Lower lobe of right lung (tissue), 2 donors: ENCODE measurements at places on chromosomes 1 and 21. TPM values are rescaled to one million over a fixed set of nuclear protein-coding genes. Genes with fewer than 3 reads are reported as not detected.

The CYP4Z1 gene
- total RNA-seq, result 1.4 TPM

The CD5L gene
- 6.8 TPM for total RNA-seq

The CHIT1 gene
- total RNA-seq, result 225 TPM

DNA sequence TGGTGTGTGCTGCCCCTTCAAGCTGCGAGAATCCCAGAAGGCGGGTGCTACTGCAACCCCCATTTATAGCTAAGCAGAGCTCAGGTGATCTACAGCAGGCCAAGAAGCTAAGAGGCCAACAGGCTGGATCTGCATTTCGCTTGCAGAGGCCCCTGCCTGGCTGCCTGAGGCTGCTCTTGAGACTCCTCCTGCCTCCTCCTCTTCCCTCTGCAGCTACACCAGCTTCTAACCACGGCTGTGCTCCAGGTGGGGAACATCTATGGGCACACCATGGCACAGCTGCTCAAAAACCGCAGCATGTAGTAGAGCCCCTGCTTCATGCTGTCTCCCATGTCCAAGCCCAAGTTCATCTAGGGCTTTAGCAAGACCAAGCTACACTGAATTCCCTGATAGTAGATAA lies 72.9 kb upstream of the ZNF678 start:
- no peak for DNase-seq

- DNase-seq, result no peak
Measured at GRCh38 chr1:29762635-29763034, 526.3 kb downstream of the PTPRU start.

GRCh38 chr1:46521414-46521813 lies 30.0 kb downstream of the KNCN start:
- no peak for DNase-seq

DNA sequence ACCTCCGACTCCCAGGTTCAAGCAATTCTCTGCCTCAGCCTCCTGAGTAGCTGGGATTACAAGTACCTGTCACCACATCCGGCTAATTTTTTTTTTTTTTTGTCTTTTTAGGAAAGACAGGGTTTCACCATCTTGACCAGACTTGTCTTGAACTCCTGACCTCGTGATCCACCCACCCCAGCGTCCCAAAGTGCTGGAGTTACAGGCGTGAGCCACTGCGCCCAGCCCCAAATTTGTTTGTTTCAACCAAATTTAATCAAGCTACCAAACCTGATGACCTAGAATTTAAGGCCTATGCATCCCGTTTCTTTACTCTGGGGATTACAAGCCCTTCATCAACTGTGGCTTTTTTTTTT lies 58.3 kb upstream of the TBX15 start:
- DNase-seq, result no peak

DNA sequence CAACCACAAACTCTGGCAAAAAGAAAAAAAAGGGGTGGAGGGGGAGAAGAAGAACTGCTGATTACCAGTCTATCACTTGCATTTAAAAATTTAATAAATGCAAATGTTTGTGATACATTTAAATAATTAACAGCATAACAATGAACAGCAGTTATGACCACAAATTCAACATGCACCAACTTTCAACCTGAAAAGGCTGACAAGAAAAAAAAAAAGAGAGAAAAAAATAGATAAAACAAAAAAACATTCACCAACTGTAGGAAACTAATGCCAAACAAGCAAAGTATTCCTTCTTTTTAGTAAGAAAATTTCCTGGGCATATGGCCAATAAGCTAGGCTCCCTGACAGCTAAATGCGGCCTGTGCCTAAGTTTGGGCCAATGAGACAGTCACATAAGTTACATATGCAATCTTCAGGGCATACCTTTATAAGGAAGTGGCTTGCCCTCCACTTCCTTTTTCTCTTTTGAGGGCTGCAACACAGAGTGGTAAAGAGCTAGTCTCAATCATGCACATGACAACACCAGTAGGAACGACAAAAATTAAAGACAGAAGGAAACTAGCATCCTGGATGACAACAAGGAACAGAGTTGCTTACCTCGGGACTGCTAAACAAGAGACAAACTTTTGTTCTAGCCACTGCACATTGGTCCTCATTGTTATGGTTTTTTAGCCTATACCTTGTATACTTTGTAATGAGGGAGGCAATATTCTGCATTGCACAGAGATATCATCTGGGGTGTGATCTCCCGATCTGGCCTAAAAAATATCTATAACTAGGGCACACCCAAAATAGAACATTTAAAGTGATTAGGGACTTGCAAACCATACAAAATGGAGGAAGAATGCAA lies 24.2 kb upstream of the PHTF1 start:
- DNase-seq, result no peak

DNA sequence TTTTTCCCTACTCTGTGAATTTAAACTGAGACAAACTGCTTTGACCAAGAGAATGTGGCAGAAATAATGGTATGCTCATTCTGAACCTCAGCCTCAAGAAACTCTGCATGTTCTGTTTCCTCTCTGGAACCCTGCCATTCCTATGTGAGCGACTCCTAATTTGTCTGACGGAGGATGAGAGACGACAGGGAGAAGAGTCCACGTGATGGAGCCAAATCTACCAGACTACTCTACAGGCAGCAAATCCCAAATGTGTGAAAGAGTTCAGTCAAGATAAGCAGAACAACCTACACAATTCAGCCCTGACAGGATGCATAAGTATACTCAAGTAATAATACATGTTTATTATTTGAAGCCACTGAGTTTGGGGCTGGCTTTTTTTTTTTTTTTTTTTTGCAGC lies 153.5 kb downstream of the DPYD start:
- DNase-seq, result no peak
